GM13977 (cell line): ENCODE measurements at places on chromosomes 1 and 21.

DNA sequence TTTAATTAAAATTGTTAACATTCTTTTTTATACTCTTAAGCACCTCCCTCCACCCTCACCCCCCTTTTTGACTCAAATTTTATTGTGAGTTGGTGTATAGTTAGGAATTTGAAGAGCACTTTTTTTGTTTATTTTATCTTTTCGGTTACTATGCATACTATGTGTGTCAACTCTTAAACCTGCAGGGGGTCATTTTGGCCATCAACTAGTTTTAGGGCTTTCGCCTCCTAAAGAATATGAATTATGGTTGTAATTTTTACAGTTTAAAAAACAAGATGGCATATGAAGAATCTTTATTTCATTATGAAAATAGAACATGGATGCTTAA is 9.7 kb downstream of the BACH1 start:
- DNase-seq = no peak

GRCh38 chr1:172069534-172069933 is 228.2 kb downstream of the DNM3 start:
- no peak for DNase-seq

- DNase-seq = no peak
Measured at GRCh38 chr1:91651661-91652071, 151.0 kb downstream of the CDC7 start.

GRCh38 chr1:111842411-111842810 is 86.7 kb downstream of the DDX20 start:
- DNase-seq = no peak

DNA sequence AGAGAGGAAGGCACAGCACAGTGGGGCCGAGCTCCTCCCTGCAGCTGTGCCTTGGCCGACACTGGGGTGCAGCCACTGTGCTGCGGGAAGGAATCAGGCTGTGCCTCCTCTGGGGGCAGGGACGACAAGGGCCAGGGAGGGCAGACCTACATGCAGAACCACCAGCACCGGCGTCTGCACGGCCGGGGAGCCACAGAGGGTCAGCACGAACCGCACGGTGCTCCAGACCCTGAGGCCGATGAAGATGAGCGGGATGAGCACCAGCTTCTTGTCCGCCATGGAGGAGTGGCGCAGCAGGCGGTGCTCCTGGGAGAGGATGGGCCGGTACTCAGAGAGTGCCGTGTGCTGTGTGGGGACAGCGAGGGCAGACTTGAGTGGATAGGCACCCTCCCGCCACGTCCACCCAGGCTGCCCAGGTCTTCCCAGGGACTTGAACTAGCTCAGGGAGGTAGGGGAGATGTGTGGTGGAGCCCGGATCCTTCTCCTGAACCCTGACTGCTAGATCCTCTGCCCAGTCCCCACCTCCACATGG is 23.5 kb downstream of the GPR157 start:
- no peak for DNase-seq
